Left ventricle myocardium superior (tissue), 1 donor: ENCODE measurements at places on chromosomes 2 and 18.

- DNase-seq = no peak
Observed at GRCh38 chr2:201793631-201794030, 12.7 kb upstream of the CDK15 start.

- no peak for DNase-seq
Observed at GRCh38 chr2:197075754-197076337, 149.3 kb upstream of the PGAP1 start.

- DNase-seq = no peak
Observed at GRCh38 chr2:173271825-173272224, 82.8 kb upstream of the CDCA7 start.

DNA sequence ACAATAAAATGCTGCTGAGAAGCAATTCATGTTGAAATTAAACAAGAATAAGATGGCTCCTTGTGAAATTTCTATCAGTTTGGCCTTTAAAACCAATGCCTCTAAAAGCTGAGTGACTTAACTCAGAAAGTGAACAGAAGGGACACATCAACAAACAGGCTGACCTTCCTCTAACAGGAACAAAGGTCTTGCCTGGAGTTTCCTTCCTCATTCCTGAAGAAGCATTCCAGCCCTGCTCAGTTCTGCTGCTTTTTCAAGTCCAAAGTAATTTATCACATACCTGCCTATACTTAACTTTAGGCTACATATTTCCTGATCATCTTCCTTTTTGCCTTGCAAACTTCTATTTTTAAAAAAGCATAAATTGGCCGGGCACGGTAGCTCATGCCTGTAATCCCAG is 14.1 kb downstream of the PTRHD1 start:
- DNase-seq = no peak

- peak; percentile 78 for DNase-seq
Observed at GRCh38 chr2:120318626-120319025, 27.3 kb upstream of the INHBB start.

DNA sequence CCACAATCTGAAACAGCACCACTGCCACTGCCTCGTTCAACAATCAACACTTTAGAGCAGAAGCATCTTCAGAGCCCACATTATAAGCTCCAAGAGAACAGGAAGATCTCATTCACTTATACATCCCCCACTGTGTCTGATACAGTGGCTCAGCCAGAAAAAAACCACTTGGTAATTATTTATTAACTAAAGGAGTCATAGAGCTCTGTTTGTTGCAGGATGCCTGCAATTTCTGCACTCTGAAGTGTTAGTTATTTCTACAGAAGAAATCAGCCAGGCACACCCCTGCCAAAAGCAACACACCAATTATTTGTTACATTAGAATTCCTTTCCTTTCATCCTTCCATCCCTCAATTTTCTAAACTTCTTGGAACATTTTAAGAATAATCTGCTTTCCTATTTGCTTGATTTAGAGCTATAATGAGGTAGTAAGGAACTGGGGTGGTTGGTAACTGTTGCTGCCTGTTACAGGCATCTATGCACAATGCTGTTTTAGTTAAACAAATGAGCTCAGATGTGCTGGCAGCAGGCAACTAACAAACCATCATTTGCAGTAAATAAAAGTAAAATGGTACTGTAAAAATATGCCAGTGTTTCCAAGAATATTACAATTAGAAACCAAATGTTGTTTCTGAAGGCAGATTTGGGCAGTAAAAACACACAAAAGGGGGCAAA is 59.9 kb downstream of the DYM start:
- DNase-seq = no peak

DNA sequence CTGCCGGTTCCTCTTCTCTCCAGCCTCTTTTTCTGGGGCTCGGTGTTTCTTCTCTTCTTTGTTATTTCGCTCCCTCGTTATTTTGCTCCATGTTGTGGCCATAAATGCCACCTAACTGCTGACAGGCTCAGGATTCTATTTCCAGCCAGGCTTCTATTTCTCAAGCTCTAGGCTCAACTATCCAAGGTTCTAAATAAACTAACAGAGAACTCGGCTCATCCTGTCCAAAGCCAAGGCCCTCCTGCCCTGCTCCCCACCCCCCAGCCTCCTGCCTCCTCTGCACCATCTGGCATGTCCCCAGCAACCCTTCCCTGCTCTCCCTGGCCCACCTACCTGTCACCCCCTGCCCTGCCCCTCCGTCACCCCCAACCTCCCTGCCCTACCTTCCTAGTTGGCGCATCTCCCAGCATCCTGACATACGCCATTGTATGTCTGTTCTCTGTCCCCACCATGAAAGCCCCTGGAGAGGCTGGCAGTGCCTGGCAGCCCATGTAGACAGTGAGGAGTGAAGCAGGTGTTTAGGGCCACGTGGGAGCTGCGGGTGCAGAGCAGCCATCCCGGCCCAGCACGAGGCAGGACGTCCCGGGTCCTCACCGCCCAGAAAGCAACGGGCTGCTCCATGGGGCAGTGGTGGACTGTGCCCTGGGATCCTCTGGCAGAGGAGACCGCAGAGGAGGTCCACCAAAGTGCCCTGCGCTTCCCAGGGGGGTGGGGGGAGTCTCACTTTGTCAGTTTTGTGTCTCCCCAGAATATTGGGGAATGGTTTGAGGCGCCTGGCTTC is 186.9 kb downstream of the TWIST2 start:
- DNase-seq = no peak

- no peak for DNase-seq
Observed at GRCh38 chr2:161995553-161996016, 78.4 kb downstream of the DPP4 start.

GRCh38 chr18:23939366-23939765 is 75.2 kb upstream of the TTC39C start:
- no peak for DNase-seq

DNA sequence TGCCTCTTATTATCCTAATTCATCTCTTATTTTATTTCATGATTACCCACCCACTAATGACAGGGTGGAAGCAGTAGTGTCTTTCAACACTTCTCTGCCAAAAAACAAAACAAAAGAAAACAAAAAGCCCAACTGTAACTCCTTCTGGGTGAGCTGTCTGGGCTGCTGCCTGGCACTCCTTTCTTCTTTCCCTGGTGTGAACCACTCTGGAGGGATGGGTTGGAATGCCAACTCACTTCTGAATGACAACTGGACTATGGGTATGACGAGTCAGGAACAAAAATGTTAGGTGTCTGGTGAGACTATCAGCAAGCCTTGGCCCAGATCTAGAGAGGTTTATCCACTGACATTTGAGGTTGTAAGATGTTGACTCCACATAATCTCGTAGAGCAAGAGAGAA is 88.3 kb upstream of the ITGB6 start:
- DNase-seq = no peak

DNA sequence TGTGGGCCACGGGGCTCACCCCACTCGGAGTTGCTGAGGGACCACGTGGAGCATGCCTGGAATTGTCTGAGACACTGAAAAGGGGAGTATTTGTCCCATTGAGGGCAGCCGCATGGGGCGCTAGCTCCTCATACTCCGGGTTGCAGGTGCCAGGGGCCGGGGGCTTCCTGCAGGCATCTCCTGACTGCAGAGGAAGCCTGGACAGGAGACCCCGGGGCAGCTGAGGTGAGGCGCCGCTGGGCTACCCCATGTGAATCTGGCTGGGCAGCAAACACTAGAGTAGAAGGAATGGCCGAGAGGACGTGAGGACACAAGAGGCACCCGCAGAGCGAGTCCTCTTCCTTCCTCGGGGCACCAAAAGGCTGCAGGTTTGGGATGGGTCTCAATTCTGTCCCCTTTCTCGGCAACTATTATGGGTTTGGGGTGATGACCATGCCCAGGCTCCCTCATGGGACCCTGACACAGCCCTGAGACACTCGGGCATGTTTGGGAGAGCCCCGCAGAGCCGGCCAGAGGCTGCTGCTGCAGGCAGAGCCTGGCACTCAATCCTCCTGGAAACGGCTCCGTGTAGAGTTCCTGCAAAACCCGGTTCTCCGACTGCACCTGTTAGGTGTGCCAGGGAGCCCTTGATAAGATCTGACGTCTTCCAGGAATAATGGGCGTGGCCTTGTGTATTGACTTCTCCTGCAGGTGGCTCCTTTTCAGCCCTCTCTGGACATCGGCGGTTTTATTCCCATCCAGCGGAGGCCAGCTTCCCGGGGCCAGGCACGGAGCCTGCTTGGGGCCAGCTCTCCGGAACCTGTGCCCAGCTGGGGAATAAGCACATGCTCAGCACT is 77.0 kb downstream of the CTIF start:
- no peak for DNase-seq

DNA sequence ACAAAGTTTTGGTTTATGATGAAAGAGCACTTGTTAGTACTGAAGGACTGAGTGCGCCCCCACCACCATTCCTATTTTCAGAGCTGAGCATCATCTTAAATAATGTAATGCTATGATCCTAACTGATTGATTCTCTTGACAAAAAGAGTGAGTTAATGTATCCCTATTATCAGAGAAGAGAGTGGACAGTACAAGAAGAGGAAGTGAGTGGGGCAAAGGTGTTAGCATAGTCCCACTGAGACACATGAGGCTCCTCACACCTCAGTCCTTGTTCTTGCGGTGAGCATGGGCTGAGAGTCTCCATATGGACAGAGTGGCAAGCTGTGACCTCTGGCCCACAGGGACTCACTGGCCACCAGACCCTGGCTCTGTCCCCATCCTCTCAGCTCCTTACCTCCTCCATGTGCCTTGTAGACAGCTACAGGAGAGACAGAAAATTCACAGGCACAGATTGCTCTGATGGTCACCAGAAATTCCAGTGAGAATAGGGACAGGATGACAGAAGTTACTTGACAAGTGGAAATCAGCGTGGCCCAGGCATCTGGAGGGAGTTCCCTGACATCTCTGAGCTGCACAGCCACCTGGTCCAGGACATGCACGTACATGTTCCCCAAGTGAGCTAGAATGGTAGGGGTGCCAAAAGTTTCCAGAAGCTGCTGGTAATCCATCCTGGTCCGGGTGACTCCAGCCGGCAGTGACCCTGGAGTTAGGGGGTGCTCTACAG is 32.6 kb downstream of the NAPG start:
- no peak for DNase-seq

- no peak for DNase-seq
Observed at GRCh38 chr2:162069267-162069903, 4.6 kb downstream of the DPP4 start.

GRCh38 chr2:216181953-216182461 is 72.9 kb downstream of the XRCC5 start:
- DNase-seq = no peak

GRCh38 chr2:19360966-19361321 is 2.5 kb upstream of the OSR1 start:
- no peak for DNase-seq

- no peak for DNase-seq
Observed at GRCh38 chr2:209380293-209380692, 43.6 kb upstream of the MAP2 start.

GRCh38 chr2:10220902-10221391 is 81.8 kb upstream of the HPCAL1 start:
- DNase-seq = peak; percentile 20

GRCh38 chr18:37538526-37539205 is 26.9 kb downstream of the CELF4 start:
- no peak for DNase-seq

- DNase-seq = no peak
Observed at GRCh38 chr2:99662761-99663341, 173.0 kb upstream of the REV1 start.

GRCh38 chr18:23619388-23619881 is 33.1 kb upstream of the NPC1 start:
- peak; percentile 55 for DNase-seq

DNA sequence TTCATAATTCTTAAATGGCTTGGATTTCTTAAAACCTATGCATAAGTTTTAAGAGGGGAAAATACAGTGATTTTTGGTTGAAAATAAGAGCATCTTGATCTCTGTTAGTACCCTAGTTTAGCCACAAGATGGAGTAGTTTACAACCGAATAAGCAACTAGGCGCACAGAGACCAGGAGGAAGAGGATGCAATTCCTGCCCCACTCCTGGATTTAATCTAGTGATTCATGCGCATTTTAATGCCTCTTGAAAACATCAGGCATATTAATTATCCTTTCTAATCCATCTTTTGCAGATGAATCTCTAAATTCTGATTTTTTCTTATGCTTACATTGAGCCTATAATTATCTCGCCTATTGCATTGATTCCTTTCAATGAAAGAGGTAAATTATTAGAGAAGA is 76.7 kb downstream of the MRPS9 start:
- DNase-seq = no peak

DNA sequence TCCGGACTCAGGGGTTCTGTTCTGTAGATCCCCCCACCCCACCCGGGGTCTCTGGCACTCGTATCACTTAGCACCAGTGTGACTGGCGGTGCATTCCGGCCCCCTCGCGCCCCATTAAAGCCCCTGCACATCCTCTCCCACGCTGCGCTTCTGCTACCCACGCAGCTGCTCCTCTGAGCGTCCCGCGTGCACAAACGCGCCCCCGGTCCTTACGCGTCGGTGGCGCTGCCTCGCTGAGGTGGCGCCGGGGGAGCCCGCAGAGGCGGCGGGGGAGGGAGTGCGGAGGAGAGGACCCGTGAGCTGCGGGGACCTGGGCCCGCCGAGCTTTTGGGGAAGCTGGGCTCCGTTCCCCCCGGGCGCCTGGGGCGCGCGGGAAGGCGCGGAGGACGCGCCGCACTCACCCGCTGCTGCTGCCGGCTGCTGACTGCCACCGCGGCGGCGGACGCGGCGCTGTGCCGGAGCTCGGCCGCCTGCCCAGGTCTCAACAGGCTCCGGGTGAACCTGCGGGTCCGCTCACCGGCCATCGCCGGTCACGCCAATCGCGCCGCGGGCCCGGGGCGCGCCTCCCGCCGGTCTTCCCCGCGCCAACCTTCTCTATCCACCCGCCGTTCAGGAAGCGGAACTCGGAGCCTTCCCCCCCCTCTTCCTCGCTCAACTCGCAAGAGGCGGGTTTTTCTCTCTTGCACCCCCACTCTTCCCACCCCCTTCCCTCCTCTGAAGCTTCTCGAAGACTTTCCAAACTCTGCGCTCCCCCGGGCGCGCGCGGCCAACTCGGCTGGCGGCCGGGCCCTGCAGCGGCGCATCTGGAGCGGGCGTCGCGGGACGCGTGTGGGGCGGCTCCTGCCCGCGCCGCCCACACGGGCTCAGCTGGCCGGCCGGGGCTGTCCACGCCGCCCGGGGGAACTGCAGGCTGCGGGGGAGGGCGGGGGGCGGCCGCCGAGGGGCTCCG is at the start of gene DOCK10:
TSS of gene DOCK10 (minus strand) at position 618 of the 949 bp plus-strand sequence. CDS start at position 524, 94 bp downstream.
- peak; percentile 40 for DNase-seq

- DNase-seq = no peak
Observed at GRCh38 chr2:27922842-27923241, 32.3 kb downstream of the BABAM2 start.

- DNase-seq = no peak
Observed at GRCh38 chr2:240760576-240761246, 59.3 kb downstream of the KIF1A start.

- no peak for DNase-seq
Observed at GRCh38 chr2:69931832-69932595, 17.1 kb downstream of the MXD1 start.

DNA sequence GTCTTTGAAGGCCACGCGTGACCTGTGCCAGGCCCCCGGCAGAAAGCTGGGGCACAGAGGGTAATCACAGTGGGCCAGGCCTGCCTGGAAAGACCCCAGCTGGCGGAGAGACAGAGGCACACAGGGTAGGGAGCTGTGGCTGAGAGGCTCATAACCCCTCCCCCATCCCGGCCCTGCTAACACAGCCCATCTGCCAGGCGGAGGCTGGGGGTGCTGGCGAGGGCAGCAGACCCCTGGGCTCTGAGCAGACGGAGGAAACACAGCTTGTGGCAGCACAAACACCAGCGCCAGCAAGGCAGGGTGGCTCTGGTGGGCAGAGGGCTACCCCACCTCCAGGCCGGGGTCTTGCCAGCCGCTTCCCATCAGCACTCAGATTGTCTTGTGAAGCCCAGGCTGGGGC is 19.0 kb downstream of the HS6ST1 start:
- peak; percentile 21 for DNase-seq
